ENCODE measurements at places on chromosomes 3 and 15.

DNA sequence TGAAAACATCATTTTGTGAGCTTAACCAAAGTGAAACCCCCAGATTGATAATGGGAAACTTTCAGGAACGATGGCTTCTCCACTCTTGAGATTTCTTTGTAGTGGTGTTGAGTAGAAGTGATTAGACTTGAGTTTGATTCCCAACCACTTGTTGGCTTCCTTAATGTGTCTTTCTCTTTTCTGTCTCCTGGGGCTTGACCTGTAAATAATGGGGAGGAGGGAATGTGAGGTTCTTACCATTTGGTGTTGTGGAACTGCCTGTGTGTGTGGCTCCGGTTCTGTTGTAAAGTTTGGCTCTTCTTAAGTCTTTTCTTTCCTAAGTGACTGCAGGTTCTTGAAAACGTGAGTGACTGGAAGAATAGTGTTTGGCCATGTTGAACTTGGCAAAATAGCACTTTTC is 2.7 kb downstream of the CDV3 start:
- no peak for DNase-seq

- DNase-seq = peak; percentile 29
Measured at GRCh38 chr15:25710184-25710583, 152.9 kb downstream of the ATP10A start.

DNA sequence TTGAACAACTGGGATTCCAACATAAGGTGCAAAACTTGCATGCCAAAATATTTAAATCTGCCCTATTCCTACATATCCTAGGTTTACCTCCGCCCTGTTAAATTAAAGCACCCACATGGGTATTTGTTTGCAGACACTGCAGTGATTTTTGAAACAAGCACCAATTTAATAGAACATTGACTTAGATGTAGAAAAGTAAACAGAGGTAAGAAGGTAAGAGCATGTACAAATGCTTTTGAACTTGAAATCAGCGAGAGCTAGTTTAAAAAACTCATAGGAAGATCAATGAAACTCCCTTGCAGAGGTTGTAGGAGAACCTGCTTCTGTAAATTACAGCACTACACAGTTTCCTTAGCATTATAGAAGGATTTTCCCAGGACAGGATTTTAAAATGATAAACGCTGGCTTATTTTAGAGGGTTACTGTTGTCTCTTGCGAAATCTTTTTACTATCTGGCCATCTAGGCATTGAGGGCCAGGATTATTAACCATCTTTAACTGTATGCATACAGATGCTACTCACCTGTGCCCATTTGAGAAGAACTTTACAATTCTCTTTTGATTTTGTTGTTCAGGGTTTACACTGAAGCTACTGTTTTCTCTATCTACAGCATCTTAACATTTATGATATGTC is 284.8 kb downstream of the FEZF2 start:
- DNase-seq = no peak

- no peak for DNase-seq
Measured at GRCh38 chr3:117541721-117542120, 832.1 kb downstream of the TUSC7 start.

GRCh38 chr3:58683001-58683458 is 16.5 kb upstream of the FAM3D start:
- DNase-seq = no peak

DNA sequence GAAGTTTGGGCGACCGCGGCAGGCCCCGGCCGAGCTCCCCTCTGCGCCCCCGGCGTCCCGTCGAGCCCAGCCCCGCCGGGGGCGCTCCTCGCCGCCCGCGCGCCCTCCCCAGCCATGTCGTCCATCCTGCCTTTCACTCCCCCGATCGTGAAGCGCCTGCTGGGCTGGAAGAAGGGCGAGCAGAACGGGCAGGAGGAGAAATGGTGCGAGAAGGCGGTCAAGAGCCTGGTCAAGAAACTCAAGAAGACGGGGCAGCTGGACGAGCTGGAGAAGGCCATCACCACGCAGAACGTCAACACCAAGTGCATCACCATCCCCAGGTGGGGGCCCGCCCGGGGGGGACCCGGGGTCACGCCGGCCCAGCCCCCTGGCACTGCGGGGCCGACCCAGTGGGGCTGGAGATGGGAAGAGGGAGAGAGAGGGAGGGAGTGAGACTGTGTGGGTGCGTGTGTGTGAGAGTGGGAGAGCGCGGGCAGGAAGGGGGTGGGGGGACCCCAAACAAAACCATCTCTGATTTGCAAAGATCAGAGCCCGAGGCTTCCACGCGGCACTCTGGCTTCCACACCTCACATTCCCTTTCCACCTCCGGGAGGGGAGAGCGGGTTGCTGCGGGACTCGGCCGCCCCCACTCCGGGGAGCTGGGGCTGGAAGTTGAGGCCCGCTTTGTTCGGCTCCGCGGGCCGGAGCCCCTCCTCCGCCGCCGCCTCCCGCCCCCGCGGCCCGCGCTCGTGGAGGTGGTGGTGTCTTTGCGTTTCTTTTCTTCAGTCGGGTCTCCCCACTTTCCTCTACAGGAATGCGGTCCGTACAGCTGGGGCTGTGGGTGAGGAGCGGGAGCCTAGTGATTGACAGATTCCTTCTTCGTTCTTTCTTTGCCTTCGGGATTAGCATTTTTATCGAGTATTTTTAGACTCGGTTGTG is 898 bp downstream of the SMAD3 start:
- no peak for DNase-seq

GRCh38 chr3:126258670-126259069 is 78.3 kb upstream of the ALDH1L1 start:
- no peak for DNase-seq

GRCh38 chr3:141996437-141996836 is 120.0 kb downstream of the ATP1B3 start:
- no peak for DNase-seq

DNA sequence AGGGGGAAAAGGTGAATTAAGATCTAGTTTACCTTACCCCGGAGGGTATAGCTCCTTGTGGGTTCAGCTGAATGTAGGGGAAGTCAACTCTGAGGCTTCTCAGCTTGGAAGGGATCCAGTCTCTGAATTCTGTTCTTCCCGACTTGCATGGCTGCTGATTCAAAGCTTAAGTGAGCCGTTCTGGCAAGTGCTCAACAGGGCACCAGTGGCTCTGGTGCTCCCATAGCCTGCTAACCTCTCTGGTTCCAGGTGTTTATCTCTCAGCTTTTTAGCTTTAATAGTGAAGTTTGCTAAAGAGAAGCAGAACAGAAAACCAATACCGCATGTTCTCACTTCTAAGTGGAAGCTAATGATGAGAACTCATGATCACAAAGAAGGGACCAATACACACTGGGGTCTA is 46.3 kb upstream of the RBP1 start:
- DNase-seq = no peak

DNA sequence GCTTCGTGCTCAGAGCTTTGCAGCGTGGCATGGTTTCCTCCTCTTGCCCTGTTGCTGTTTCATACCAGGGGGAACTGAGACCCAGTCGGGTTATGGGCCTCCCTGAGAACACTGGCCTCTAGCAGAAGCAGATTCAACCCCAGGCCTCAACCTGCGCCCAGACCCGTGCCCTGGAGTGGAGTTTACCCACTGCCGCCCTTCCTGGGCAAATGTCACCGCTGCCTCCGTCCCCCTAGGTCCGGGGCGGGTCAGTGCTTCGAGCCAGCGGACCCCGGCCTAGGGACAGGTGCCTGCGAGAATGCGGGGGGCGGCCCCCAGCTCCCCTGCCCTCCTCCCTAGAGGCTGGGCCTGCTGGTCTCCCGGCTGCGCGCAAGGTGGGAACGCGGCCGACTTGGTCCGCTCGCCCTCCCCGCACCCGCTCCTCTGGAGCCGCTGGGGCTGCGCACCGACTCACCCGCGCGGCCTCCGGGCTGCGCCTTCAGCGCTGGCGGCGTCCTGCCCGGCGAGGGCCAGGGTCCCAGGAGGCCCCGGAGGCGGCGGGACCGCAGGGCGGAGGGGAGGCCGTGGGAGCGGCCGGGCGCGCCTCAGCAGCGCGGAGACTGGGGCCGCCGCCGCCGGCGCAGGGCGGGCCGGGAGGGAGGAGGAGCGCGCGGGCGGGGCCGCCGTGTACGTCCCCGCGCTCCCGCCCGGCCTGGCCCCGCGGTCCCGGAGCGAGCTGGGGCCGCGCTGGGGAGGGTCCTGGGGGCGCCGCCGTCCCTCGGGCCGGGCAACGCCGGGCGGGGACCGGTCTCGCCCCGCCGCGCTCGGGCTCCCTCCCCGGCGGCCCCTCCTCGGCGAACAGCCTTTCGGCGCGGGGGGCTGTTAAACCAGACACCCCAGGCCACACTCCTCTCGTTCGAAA is at the start of gene PIGZ:
PIGZ (minus strand) TSS at position 601 of the 901 bp plus-strand sequence. CDS start 16,802 bp downstream, outside the sequence.
- peak; percentile 13 for DNase-seq

DNA sequence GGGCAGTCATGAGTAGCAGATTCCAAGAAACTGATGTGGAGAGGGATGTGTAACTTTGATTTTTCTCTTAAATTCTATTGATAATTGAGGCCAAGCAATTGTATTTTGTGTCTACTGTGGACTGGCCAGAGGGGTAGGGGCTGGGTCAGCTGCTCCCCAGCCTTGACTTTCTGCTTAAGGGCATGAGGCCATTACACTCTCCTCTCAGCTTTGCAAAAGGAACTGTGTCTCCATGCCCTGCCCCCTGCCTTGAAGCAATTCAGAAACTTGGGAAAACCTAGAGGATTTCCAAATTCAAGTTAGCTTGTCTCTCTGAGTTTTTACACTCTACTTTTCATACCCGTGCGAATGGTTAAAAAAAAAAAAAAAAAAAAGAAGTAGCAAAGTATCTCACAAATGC is 38.6 kb downstream of the ONECUT1 start:
- DNase-seq = no peak

DNA sequence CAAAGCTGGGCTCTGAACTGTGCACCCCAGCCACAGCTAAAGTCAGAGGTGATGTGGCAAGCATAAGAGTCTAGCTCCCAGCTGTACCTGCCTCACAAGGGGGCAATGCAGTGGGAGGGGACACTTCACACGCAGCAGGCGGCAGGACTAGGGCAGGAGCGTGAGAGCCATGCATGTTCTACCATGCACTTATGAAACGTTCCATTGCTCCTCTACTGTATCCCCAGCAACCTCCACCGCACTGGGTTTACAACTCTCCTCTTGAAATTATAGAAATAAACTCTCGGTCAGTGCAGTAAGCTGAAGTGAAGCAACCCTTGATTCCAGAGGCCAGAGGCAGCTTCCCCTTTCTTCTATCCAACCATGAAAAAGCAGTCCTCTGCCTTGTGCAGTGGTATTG is 298.6 kb upstream of the STT3B start:
- no peak for DNase-seq
